ENCODE measurements at places on chromosomes 12 and 14. TPM values are rescaled to one million over a fixed set of nuclear protein-coding genes. Genes with fewer than 3 reads are reported as not detected.

The KRT72 gene
- polyA plus RNA-seq = not detected

The TAS2R43 gene
- polyA plus RNA-seq = 0.65 TPM

The LMNTD1 gene
- polyA plus RNA-seq = not detected

The RAB2B gene
- 43.0 TPM for polyA plus RNA-seq

The TAMALIN gene
- polyA plus RNA-seq = 17.7 TPM

The HRK gene
- 0.54 TPM for polyA plus RNA-seq

The KRT6A gene
- polyA plus RNA-seq = not detected

DNA sequence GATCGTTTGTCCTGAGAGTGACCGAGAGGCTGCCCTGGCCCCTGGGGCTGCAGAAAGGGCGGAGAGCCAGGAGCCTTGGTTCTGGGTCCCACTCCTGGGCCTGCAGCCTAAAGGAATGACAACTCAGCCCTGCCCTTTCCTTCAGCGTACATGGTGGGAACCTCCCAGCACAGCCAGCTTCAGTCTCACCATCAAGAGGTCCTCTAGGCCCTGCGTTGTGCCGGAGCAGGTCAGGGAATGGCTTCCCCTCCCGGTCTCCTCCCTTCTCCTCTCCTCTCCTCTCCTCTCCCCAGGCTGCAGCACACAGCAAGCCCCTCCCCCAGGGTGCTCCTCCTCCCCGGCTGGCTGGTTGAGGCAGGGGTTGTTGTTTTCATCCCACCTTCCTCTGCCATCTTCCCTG lies 44.6 kb upstream of the TUNAR start:
- DNase-seq = no peak

DNA sequence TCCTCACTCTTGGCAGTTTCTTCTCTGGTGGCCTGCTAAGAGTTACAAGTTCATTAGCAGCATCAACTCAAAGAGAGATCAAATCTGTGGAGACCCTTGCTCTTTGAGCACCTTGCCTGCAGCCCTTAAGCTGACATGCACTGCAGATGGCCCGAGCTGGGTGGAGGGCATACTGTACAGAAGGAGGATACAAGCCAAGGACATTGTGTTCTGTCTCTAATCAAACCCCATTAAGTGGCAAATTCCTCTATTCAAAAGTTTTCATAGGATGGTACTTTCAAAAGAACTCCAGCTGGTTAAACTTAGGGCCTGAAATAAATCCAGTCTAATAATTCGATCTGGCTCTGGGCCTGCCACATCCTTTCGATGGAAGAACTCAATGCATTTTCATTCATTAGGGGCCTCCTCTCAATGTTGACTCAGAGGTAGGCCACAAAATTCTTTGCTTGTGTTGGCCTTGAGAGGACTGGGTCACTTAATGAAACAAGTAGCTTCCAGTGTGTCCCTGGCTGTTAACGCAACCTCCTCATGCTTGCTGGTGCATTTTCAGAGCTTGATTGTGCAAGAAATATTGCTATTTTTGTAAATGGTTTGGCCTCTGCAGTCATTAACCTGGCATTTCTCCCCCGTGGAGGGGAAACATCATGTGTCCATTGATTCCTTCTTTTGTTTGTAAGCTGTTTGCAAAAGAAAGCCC lies 318.2 kb downstream of the NUAK1 start:
- DNase-seq = no peak

- no peak for DNase-seq
These were observed 4.5 kb upstream of the KMT5A start for GRCh38 chr12:123379391-123379790.

DNA sequence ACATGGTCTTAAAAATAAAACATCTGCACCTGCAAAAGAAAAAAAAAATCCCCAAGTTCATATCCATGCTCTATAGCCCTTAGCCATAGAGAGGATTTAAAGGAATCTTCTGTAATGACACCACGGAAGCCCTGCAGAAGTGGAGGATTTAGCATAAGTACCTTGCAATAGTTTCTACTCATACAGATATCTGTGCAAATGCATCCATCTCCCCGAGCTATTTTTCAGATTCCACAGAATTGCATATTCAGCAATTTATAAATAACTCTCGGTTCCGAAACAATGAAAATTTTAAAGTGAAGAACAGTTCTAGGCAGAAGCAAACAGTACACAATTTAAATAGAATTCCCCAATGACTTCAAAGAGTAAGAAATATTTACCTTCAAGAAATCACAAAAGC lies 424 bp downstream of the IGF1 start:
- no peak for DNase-seq

- no peak for DNase-seq
These were observed 26.6 kb downstream of the ZNF410 start for GRCh38 chr14:73913256-73913655.

- DNase-seq = no peak
These were observed 109.8 kb downstream of the PRKD1 start for GRCh38 chr14:29817767-29818405.

GRCh38 chr12:127559349-127560040 lies 707.5 kb upstream of the TMEM132C start:
- DNase-seq = peak; percentile 10

DNA sequence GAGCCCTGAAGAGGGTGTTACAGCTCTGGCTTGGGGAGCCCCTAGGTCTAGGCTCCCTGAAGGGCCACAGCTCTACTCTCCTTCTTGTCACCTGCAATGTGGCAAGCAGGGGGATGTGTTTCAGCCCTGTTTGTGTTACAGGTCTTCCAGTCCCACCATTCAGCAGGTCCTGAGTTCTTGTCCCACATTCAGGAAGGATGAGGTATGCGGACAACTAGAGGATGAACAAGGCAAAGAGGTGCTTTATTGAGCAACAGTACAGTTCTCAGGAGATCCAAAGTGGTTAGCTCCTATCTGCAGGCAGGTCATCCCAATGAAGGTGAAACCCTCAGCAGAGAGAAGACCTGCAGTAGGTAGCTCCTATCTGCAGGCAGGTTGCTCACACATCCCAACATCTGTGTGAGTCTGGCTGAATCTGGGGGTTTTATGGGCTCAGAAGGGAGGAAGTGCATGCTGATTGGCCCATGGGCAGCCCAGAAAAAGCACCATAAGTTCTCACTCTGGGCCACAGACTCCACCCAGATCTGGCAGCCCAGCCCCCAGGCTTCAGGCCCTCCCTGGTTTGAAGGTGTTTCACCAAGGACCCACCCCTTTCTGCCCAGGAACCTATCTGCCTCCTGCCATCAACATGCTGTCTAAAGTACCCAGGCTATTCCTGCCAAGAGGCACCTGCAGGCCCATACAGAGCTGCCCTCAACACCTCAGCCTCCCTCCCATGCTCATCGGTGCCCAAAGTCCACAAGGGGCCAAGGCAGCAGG lies 98.9 kb downstream of the NUAK1 start:
- no peak for DNase-seq

DNA sequence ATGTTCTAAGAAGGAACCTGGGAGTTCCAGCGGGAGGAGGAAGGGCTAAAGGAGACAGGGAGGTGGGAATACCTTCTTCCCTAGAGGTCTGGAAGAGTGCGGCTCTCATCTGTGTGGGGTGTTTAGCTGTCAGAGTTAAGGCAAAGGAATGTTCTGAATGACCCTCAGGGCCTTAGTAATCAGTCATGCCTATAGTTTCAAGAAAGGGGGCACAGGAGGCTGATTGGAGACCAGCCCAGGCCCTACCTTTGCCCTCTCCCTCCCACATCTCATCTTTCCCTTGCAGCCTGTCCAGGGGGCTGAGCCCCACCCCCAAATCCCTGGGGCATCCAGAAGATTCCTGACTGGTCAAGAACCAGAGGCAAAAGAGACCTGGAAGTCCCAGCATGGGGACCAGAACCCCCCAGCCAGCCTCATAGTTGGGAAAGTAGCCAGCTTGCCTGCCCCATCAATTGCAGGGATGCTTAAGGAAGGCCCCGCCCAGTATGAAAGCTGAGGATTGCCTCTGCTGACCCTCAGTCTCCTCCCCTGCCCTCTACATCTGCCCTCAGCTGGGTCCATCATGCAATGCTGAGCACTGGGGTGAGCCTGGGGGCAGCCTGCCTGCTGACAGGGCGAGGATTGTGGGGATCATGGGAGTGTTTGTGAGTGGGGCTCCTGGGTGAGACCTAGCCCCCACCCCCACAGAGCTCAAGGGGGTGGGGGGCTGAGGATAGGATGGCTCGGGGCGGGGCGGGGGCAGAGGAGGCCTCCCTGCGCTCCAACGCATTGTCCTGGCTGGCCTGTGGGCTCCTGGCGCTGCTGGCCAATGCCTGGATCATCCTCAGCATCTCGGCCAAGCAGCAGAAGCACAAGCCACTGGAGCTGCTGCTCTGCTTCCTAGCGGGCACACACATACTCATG lies 1.8 kb downstream of the GPR162 start:
- no peak for DNase-seq

GRCh38 chr14:92633274-92633616 lies 115.2 kb downstream of the LGMN start:
- no peak for DNase-seq

GRCh38 chr14:75806352-75806832 lies 145.3 kb downstream of the TTLL5 start:
- DNase-seq = no peak

GRCh38 chr14:22159099-22159498 lies 429.9 kb downstream of the DAD1 start:
- DNase-seq = no peak

GRCh38 chr14:97477353-97477752 lies 680.2 kb downstream of the VRK1 start:
- no peak for DNase-seq

GRCh38 chr14:63404906-63405305 lies 86.2 kb upstream of the GPHB5 start:
- DNase-seq = no peak

- DNase-seq = no peak
These were observed 16.0 kb downstream of the C14orf132 start for GRCh38 chr14:96055065-96055752.

- no peak for DNase-seq
These were observed 158.5 kb downstream of the TGFB3 start for GRCh38 chr14:75823334-75823733.

GRCh38 chr12:7096006-7096932 lies 4.0 kb upstream of the C1R start:
- no peak for DNase-seq

GRCh38 chr12:49503674-49504180 lies 35.1 kb upstream of the KCNH3 start:
- peak; percentile 45 for DNase-seq

DNA sequence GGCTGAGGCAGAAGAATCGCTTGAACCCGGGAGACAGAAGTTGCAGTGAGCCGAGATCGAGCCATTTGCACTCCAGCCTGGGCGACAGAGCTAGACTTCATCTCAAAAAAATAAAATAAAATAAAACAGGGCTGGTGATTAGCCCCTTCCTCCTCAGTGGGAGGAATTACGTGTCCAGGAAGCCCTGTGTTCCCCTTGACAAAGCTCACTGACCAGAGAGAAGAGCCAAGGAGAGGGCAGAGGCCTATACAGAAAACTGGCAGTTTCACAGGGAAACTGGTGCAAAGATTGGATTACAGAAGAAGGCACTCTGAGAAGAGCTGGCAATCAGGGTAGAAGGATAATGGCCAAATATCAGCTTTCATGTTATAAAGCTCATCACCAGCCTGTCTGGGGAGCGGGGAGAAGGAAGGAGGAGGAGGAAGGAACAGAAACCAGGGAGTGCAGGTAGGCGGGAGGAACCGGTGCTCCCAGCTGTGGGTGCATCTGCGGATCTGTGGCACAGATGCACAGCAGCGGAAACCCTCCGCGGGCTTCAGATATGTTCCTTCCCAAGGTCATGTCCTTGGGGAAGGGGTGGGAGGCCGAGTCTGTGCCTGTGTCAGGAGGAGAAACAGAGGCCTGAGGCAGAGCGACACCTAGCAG lies 6.7 kb downstream of the RAB15 start:
- DNase-seq = no peak

- no peak for DNase-seq
These were observed 182.5 kb upstream of the NPAS3 start for GRCh38 chr14:32756173-32756572.
